ENCODE measurements at places on chromosomes 2 and 18.

DNA sequence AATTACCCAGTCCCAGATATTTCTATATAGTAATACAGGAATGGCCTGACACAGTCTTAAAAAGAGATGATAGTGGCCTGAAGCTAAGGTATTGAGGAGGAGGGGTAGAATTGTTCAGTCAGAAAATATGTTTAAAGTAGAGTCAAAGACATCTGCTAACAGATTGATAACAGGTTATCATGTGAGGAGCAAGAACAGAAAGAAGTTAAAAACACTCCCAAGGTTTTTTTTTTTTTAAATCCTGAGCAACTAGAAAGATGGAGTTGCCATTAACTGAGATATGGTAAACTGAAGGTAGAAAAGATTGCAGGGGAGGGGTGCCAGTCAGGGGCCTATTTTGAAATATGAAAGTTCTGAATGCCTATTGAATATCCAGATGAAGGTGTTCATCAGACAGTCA is 43.1 kb downstream of the SP3 start:
- DNase-seq = no peak

DNA sequence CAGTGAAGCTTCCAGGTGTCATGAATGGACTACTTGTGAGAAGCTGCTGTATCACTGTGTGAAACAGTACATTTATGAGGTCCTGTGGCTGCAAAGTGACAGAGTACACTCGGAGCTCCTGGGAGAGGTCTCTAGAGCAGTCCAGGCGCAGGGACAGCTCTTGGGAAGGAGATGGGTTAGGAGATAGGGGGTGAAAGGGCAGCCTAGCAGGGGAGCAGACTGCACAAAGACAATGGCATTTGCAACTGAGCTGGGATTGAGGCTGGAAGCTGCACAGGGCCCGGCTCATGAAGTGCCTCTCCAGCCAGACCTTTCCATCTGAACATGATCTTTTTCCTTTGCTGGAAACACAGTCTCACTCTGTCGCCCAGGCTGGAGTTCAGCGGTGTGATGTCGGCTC is 83.6 kb downstream of the RHOB start:
- DNase-seq = no peak

DNA sequence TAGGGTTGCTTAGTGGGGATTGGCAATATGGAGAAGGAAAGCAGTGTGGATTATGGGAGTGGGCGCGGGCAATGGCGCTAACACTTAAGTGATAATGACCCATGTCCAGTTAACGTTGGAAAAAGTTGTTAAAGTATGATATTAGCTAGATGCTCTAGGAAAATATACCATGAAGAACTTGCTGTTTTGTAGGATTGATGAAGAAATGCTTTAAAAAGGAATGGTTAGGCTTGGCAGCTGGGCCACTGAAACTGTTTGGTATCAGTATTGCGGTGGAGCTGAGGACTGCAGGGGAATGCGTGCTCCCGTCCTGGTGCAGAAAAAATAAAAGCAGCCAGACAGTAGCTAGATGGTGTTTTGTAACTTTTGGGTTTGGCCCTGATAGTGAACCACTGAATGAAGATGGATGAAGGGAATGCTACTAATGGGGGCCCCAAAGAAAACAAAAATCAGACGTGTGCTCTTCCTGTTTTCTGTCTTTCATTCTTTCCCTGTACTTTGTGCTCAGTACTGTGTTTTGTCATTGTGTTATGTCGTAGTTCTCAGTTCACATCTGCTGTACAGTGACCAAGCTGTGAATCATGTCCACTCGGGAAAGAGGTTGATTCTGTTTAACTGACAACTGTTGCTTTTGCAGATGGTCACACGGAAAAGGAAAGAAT is 999 bp downstream of the INSIG2 start:
- DNase-seq = peak; percentile 31

- DNase-seq = no peak
These were observed 155.1 kb downstream of the SMAD7 start for GRCh38 chr18:48795696-48796095.

DNA sequence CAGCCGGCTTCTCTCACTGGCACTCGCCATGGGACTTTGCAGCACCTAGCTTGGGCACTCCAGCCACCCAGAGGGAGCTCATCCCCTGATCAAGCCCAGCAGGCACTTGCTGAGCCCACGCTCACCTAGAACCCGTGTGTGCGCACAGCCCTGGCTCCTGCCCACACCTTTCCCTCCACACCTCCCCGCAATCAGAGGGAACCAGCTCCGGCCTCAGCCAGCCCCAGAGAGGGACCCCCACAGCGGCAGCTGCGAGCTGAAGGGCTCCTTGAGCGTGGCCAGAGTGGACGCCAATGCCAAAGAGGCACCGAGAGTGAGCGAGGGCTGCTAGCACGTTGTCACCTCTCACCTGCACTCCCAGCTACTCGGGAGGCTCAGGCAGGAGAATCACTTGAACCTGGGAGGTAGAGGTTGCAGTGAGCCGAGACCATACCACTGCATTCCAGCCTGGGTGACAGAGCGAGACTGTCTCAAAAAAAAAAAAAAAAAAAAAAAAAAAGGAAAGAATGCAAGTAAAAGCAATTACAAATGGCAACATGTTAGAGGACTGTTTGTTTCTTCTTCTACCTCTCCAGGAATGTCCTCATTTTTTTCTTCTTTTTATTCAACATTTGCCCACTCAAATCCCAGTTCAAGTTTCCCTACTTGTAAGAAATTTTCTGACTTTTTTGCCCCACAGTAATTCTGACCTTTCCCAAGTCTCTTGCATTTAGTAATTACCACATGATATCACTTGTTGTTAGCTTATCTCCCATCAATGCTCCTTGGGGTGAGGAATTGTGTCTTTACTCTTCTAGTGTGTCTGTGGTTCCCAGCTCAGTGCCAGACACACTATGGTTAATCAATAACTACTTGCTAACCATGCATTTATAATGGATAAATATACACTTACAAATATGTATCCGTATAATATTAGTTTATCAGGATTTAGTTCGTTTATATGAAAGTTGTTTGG is 40.6 kb upstream of the ST3GAL5 start:
- DNase-seq = no peak

GRCh38 chr18:8468921-8469335 is 140.3 kb upstream of the RAB12 start:
- no peak for DNase-seq

DNA sequence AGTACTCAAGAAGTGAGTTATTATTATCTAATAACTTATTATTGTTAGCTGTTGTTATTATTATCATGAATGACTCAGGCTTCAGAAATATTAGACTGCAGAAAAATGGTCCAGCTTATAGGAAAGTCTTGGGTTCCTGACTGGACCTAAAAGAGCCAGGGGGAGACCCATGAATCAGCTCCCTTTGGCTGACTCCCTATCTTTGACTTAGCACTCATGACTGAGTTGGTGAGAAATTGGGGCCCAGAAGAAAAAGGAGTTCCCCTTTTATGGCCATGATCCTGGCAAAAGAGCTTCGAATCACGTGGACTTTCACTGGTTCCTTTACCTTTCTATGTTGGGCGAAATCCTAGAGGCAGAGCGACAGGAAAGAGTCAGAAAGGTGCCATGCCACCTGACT is 145.8 kb downstream of the MYO3B start:
- no peak for DNase-seq

DNA sequence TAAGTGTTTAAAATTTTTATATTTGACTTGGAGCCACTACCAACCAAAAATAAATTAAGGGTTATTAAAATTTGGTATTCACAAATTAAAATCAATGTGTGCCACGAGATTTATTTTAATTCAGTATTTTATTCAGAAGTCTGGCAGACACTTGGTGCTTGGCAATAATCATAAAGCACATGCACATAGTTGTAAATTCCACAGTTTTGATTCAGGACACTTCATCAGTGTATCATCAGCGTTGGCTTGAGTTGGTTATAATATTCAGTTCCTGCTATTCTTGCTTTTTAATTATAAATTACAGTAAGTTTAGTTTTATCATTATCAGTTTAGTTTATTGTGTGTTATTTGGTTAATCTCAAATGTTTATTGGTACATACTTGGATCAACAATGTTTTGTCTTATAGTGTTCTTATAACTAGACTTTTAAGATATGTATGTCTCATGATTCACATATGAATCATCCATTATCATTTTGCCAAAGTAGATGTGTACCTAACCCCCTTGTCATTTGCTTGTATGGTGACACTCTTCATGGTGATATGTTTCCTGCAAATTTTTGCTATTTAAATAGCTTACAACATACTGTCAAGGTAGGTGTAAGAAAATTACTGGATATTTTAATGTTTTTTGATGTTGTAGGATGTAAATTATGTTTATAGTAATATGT is 237.9 kb downstream of the BABAM2 start:
- DNase-seq = no peak

GRCh38 chr2:191171708-191172355 is 21.0 kb upstream of the STAT4 start:
- DNase-seq = no peak

GRCh38 chr2:105538840-105539239 is 140.0 kb upstream of the FHL2 start:
- no peak for DNase-seq

DNA sequence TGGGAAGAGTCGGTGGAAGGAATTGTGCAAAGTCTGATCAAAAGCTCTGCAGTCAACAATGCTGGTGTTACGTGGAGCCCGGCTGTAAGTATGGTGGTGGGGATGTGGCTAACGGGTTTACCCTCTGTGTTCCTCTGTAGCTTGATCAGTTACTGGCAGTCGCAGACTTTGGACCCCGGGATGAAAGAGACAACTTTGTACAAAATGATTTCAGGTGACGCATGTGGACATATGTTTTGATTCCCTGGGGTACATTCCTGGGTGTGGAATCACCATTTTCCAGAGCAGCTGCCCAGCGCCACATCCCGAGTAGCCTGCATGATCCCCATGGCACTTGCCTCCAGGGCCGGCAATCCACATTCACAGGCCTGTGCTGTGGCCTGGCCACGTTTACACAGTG is 9.8 kb downstream of the RBFA start:
- DNase-seq = no peak

DNA sequence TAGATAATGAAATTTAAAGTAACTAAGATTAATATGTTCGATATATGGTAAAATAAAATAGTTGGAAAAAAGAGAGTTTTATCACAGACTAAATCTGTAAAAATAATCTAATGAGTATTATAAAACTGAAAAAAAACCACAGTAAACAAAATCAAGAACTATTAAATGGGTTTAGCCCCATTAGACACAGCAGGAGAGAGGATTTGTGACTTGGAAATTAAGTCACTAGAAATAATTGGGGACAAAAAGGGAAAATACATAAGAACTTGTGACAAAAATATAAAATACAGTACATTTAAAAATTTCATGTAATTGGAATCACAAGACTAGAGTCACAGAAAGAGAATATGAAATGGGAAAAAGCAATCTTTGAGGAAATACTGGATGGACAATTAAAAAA is 1114.6 kb upstream of the KLHL29 start:
- no peak for DNase-seq

DNA sequence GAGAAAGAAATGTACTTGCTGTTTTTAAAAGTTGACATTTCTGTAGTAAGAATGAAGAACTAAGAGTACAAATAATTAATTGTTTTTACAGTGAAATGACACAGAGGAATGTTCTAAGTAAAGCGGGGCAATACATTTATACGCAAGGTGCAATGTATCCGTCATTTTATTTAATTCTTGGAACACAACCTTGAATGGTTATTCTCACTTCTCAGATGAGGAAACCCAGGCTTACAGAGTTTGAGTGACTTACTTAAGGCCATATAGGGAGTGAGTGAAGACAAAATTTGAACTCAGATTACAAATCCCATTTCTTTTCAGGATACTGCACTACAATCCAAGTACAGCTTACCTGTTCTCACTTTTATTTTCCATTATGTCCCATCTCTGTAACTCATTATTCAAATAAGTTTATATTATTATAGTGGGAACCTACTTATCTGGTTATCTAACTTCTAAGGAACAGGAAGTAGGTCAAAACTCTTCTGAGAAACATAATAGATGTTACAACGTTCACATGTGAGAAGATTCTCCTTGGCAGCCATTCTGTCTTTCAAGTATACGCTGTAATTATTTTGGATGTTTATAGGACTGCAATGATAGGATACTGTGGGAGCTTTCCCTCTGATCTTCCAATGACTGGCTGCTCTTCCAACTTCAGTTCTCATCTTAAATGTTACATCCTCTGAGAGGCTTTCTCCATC is 12.3 kb upstream of the STK17B start:
- DNase-seq = no peak

DNA sequence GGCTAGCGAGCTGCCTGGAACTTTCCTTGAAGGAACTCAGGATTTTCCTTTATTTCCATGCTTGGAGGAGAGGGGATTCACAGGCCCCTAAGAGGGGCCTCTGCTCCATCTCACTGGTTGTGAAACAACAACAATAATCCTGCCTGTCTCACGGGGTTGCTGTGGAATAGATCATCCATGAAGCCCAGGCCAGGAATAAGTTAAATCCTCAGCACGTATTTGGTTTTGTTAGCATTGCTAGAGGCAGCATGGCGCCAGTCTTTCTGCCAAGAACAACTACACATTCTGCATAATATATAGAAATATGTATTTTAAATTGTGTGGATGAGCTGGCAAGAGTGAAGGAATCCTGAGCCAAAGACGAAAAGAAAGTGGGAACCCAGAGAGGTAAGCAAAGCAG is 80.8 kb upstream of the L3MBTL4 start:
- no peak for DNase-seq

- DNase-seq = peak; percentile 70
These were observed 3.1 kb upstream of the GATA6 start for GRCh38 chr18:22166069-22166950.

- DNase-seq = no peak
These were observed 79.3 kb upstream of the IGFBP5 start for GRCh38 chr2:216774620-216775019.

DNA sequence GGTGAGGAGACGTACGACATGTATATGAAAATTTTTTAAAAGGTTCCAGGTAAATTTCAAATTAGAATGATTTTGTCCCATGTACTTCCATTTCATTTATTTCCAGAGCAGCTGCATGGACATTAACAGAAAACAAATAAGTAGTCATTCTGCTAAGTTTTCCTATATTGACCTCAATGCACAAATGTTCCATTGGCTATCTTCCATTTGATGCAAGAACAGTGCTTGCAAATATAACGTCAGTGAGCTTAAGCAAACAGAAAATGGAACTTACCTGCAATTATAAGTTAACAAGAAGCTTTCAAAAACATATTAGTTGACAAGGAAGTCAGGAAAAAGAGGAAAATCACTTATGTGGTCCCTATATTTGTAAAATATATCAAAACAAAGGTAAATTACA is 16.6 kb downstream of the PAIP2B start:
- no peak for DNase-seq

GRCh38 chr2:179069685-179070084 is 19.7 kb upstream of the CCDC141 start:
- no peak for DNase-seq

GRCh38 chr2:219562049-219563020 is 9.0 kb downstream of the OBSL1 start:
- no peak for DNase-seq

- DNase-seq = no peak
These were observed 179.3 kb upstream of the HDAC4 start for GRCh38 chr2:239580199-239580527.

GRCh38 chr2:43737855-43738254 is 36.0 kb upstream of the DYNC2LI1 start:
- DNase-seq = no peak

Data from mucosa of gallbladder (tissue), 1 donor.